Stimulated activated CD4-positive, alpha-beta T cell treated with anti-CD3 and anti-CD28 coated beads, Interleukin-2, amount 100 ng/mL, for 4 hours (primary cell): ENCODE measurements at places on chromosomes 6 and 20.
A peak's percentile ranks its signal among the peaks of the same experiment; 100 is the strongest.

- no peak for DNase-seq
Observed at GRCh38 chr6:48628316-48628715, 517.3 kb upstream of the PTCHD4 start.

DNA sequence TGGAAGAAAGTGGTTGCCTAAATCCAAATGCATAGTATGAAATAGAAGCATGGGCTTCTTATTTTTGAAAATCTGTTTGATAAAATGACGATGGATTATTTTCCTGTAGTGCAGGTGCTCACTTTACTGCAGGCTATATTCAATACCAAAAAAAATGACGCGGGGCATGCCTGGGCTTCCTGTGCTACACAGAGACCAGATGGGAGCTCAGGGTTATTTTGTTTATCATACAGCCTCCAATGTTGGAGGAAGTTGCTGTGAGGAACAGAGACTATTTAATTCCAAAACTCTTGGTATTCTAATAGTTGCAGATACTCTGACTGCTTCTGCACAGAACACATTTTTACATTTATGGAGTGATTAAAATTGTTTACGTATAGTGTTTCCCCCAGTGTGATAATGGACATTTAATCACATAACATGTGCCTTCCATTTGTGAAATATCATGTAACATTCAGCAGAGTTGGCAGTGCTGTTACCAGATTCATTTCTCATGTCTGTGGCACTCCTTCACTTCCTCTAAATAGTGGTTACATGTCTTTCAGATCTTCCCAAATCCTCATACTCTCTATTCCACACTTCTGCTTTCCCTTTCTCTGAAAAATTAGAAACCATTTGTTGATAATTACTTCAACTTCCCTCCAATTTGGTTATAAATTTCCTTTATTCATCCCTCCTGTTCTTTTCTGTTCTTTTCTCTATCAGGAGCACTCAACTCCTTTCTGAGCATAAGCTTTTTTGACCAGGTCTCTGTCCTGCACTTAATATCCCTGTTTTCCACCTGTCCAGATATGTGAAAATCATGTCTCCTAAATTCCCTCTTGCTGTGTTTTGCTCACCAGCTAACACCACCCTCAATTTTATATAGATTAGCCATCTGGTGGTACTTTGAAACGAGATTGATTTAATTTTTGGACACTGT is 121.6 kb downstream of the ADGRB3 start:
- DNase-seq: no peak

DNA sequence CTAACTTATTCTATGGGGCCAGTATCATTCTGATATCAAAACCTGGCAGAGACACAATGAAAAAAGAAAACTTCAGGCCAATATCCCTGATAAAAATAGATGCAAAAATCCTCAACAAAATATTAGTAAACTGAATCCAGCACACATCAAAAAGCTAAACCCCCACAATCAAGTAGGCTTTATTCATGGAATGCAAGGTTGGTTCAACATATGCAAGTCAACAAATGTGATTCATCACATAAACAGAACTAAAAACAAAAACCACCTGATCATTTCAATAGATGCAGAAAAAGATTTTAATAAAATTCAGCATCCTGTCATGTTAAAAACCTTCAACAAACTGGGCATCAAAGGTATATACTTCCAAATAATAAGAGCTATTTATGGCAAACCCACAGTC is 133.9 kb upstream of the SSTR4 start:
- DNase-seq: no peak

GRCh38 chr6:42988486-42989020 is 4.2 kb downstream of the PPP2R5D start:
- DNase-seq: no peak

DNA sequence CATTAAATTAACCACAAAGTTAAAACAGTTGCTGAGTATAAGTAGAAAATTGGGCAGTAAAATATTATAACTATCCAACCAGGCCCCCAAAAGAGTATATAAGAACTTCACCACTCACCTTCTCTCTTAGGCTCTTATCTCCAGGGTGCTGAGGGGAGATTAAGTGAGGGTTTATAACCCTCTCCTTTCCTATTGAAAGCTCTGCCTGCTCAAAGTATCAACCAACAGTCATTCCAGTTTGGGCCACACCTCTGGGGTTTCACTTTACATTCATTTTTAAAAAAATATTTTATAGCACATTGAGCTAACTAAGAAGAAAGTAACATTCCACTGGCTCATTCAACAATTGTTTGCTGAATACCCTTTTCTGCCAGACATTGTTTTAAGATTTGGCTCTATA is 22.1 kb downstream of the GSTA4 start:
- DNase-seq: no peak

- DNase-seq: no peak
Observed at GRCh38 chr6:125639466-125640020, 109.9 kb upstream of the HEY2 start.

DNA sequence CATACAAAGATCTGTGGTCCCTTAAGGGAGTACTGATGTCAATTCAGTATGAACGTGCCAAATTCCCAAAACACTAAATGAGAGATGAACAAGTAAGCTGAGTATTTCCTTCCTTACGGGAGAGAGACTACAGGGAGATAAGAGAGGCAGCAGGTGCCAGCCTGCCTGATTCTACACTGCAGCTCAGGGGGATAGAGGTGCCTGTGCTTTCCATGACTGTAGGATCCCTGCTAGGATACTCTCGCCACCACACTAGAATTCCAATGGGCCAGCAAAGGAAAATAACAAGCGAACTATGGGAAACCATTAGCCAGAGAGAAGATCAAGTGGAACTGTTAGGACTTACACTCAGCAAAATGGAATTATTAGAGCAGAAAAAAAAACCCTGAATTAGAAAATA is 198.5 kb upstream of the BTBD3 start:
- DNase-seq: no peak

GRCh38 chr20:11780765-11781369 is 136.8 kb upstream of the BTBD3 start:
- no peak for DNase-seq

DNA sequence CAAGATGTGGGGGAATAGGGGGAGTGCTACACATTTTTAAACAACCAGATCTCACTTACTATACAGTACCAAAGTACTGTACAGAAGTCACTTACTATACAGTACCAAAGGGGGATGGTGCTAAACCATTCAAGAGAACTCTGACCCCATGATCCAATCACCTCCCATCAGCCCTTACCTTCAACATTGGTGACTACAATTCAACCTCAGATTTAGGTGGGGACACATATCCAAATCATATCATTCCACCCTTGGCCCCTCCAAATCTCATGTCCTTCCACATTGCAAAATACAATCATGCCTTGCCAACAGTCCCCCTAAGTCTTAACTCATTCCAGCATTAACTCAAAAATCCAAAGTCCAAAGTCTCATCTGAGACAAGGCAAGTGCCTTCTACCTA is 49.9 kb upstream of the CD2AP start:
- no peak for DNase-seq

DNA sequence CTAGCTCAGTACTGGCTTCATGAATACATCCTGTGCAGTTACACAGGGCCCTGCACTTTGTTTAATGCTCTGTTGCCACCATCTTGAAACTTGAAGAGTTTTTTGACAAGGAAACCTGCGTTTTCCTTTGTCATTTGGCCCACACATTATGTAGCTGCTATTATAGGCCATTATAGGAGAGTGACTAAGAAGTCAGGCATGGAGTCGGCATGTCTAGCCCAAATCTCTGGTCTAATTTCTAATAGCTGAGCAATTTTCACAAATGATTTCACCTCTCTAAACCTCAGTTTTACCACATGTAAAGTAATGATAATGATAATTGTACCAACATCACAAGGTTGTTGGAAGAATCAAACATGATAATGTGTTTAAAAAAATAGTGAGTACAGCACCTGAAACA is 67.1 kb upstream of the MYLIP start:
- DNase-seq: no peak

DNA sequence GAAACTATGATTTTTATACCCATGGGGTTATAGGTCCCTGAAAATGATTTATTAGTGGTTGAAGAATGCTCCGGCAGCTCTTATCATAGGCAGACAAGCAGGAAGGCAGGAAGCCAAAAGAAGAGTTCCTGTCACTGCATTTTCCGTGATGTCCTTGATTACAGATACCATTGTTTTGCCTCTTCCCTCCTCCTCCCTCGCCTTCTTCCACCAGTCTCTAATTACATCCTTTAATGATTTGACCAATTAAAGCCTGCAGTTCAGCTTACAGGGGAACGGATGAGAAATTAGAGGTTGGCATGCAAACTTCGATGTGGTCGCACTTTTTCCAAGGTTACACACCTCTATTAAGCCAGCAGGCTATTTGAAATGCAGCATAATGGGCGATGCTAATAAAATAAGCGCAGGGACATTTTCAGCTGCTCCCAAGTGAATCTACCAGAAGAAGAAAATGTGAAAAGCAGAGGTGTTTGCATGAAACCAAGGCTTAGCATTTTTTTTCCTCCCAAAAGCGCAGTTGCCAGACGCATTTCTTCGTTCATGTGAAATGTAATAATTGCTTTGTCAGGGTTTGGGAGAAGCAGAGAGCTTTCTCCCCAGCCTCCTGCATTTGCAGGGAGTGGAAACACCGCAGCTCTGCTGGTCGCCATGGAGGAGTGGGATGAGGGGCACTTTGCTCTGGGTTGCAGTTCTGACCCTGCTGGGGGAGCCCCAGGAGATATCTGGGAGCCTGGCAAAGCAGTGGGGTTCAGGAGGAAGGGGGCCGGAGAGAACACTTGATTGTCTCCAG is 6.0 kb downstream of the NOX3 start:
- no peak for DNase-seq

GRCh38 chr6:159440911-159441703 is 251.9 kb downstream of the SOD2 start:
- DNase-seq: no peak

DNA sequence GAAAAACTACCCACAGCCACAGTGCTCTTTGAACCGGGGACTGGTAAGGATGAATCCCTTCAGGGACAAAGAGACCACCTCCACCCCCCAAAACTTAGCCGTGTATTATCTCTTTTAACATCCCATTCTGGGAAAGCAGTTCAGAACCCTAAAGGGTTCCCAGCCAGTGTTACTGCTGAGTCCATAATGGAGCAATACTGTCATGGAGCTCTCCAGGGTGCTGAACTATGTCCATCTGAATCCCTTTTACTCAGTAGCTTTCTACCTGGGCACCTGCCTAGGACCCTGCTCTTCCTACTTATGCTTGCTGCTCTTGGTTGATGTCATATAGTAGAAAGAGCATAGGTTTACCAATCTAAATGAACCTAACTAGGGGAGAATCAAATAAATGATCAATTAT is 22.3 kb upstream of the SAYSD1 start:
- no peak for DNase-seq

DNA sequence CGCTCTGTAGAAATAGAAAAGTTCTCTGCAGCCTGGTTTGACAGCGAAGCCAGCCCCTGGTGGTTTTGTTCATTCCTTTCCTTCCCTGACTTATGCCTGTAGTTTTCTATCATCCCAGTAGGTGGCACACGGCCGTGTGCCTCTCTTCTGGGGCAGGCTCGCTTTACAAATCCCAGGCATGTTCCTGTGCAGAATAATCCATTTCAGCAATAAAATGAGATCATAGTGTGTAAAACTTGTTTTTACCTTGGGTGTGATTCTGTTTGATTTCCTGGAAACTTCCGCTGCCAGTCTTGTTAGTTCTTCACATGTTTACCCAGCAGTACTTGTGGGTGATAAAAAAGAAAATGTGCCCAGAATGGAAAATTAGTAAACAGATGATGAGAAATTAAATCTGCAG is 7.4 kb upstream of the INSM1 start:
- no peak for DNase-seq

- no peak for DNase-seq
Observed at GRCh38 chr6:79872303-79872702, 75.0 kb downstream of the ELOVL4 start.

DNA sequence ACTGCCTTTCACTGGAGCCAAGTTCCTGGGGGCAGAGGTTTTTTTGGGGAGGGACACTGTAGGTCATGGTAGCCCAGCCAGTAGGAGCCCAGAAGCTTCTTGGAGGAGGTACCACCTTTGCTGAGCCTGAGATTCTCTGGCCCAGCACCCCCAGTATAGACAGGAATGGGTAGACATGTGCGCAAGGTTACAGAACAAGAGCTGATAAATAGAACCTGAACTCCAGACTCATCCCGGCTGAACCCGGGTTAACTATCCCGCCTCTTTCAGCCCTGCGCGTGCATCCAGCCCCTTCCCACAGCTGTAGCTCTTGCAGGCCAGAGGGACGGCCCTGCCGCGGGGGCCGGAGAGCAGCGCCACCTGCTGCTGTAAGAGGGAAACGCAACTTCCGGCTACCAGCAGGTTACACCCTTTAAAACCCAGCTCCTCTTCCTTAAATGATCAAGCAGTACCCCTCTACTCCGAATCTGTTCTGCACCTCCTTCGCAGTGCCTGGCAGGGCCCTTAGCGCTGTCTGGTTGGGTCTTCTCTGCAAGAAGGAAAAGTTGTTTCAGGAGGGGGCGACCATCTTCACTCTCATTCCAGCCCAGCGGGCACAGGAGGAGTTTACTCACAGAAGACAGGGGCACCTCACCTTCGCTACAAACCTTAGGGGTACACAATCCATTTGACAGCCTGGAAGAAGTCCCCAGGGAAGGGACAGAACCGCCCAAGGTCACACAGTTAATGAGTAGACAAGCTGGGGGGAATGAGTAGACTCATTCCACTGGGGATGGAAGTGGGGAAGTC is 7.5 kb downstream of the SRXN1 start:
- peak; percentile 29 for DNase-seq

- DNase-seq: no peak
Observed at GRCh38 chr6:20483887-20484497, 50.3 kb upstream of the CDKAL1 start.

DNA sequence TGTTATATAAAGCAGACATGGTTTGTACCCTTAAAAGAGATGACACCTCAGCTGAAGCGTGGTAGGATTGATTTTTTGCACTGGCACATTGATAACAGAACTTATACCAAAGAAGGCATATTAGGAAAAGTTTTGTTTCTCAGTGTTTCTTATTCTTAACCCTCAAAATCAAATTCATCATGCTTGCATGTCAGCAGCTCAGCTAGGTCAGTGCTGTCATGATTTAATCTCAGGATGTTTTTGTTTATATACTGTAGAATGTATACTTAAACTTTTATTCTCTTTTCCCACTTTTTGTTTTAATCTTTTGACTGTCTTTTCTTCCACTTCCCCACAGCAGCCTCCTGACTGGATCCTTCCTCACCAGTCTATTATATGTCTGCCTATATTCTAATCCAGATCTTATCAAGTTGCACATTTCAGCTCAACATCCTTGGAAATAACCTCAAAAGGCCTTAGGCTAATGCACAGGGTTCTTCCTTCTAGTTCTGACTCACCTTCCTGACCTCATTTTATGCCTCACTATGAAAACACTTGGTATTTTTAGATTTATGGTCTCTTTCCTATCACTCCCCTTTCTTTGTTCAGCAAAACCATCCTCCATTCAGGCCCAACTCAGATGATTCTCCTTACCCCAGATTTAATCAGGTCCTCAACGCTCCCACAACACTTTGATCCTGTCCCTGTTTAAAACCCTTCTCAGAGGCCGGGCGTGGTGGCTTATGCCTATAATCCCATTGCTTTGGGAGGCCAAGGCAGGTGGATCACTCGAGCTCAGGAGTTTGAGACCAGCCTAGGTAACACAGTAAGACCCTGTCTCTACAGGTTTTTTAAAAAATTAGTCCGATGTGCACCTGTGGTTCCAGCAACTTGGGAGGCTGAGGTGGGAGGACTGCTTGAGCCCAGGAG is 7.2 kb downstream of the HEBP2 start:
- no peak for DNase-seq

GRCh38 chr6:52233005-52233404 is 11.3 kb downstream of the IL17F start:
- no peak for DNase-seq
